ENCODE measurements at places on chromosomes 1 and 21. TPM values are rescaled to one million over a fixed set of nuclear protein-coding genes. Genes with fewer than 3 reads are reported as not detected.

DNA sequence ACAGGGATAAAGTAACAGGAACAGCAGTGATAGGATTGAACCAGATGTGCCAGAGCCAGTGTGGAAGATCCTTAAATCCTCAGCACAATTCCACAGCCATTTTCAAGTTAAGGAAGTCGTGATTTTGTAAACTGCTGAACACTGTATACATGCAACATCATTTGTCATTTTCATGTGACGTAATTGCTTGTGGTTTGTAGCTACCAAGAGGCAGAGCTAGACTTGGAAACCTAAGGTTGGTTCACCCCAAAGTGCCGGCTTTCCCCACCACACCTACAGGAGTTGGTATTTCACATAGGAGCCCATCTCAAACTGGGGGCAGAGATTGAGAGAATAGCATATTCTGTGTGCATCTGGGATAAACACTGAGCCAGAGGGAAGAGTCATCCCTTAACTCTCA, 113.9 kb downstream of the CAPN8 start:
- DNase-seq = no peak

DNA sequence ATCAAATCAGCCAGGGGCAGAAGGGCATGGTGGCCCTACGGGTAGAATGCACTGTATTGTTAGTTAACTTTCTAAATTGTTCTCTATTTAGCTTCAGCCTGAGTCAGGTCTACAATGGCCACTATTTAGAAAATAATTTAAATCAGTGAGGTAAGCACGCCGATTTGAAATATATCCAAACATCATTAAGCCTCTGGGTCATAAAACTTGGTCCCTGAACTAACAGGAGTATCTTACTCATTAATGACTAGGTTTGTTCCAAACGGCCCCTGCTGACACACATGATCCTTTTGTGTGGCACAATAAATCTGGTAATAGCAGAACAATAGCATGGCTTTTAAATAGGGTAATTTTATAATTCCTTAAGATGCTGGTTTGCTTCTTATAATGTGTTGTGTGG, 48.4 kb downstream of the STX6 start:
- no peak for DNase-seq

- DNase-seq = no peak
Measured at GRCh38 chr1:204829133-204829825, 41.4 kb upstream of the NFASC start.

- no peak for DNase-seq
Measured at GRCh38 chr1:117077267-117077666, 17.1 kb downstream of the TTF2 start.

GRCh38 chr1:67431156-67431765, 1.1 kb upstream of the SERBP1 start:
- no peak for DNase-seq

DNA sequence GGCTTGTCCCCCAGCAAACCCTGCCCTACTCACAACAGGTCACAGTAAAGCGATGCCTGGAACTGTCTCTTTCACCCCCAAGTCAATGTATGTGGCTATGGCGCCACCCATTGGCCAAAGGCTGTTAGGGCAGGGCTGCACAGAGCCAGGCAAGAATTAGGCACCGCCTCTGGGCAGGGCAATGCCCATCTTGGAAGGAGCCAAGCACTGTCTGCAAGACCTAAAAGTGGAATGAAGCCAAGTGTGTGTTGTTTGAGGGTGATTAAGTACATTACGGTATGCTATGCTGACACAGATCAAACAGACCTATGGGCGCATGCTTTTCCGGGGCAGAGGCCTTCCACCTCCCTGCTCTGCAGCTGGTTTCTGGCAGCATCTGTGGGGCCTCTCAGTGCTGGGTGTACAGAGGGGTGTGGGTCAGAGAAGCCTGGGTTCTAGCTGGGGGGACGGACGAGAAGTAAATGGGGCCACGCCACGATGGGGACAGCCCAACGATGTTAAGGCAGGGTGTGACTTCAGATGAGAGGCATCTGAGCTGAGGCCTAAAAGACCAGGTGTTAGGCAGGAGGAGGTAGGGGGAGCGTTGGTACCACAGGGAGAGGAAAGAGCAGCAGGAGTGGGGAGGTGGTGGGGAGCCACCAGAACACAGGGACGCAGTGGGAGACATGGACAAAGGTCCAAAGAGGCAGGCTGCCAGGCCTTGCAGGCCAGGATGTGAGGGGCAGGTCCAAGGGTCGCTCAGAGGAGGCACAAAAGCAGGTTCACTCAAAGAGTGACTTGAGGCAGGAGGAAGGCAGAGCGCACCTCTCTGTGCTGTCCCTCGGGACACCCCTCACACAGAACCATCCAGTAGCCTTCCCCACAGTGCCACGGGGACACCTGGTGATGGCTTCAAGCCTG, 49.8 kb downstream of the ACOT7 start:
- no peak for DNase-seq

DNA sequence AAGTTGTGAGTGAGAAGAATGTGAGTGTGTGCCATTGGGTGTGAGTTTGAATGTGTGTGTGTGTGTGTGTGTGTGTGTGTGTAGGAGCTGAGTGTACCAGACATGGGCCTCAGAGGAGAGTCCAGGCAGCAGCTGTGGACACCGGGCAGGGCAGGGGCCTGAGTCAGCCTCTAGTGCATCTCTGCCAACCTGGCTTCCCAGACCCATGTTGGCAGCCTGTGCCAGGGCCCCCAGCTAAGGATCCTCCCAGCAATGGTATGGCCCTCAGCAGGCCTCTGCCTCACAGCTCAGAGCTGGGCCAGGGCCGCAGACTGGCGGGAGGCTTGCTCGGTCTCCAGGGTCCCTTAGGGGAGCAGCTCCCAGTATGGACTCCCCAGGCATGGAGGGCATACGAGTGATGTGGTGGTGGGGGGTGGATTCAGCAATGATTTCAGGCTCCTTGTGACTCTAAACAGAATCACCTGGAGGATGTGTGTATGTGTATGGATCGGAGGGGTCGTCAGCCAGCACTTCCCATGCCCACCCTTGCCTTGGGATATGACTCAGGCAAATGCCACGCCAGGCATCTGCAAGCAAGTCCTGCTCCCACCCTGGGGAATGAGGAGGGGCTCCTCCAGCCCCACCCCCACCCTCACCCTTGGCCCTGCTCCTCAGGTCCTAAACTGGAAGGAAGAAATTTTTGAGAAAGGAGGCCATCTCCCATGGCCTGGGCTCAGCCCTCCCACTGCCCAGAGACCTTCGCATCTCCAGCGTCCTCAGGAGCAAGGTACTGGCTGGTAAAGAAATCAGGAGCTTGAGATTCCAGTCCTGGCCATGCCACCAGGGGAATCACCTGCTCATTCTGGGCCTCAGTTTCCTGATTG, 1.8 kb upstream of the FOXO6 start:
- no peak for DNase-seq

GRCh38 chr1:57319165-57319564, 104.7 kb downstream of the DAB1 start:
- DNase-seq = no peak

GRCh38 chr21:44872649-44873355, 688 bp downstream of the PTTG1IP start:
- DNase-seq = no peak

- DNase-seq = no peak
Measured at GRCh38 chr1:17265162-17265561, 16.3 kb downstream of the PADI3 start.

- no peak for DNase-seq
Measured at GRCh38 chr1:43530483-43531106, at the start of gene PTPRF. PTPRF (plus strand) TSS chr1:43530883; CDS start chr1:43545076, 14,193 bp downstream.

DNA sequence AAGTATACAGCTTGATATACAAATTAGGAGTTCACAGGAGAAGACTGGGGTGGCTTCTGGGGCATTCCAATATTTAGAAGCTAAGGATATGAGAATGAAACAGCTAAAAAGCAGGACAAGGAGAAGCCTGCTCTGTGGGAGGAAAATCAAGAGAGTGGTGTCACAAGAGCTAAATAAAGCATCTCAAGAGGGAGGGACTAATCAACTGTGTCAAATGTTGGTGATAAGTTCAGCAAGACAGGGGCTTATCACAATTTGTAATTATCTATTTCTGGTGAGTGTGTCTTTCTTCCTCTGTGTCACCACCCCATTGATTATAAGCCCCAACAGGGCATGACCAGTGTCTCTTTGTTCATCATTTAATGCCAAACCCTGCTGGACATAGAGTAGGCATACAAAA, 295.8 kb upstream of the DUSP10 start:
- no peak for DNase-seq

DNA sequence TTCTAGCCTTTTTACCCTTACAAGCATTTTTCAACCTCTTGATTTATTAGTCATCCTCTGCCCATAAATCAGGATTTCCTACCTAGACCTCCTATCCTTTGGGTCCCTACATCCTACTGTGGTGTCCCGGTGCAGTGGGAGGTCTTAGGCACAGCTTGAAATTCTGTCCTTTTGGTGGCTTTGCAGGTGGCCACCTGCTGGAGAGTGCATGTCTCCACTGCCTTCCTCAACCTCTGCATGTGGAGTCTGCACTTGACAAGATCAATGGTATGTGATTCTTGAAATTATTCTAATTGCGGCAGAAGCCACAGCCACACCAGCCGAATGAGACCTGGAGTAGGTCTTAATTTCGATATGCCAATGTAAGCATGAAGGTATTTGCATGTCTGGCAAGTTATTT, 11.4 kb upstream of the KCNA3 start:
- no peak for DNase-seq

- no peak for DNase-seq
Measured at GRCh38 chr21:38830671-38831525, 25.2 kb downstream of the ETS2 start.

DNA sequence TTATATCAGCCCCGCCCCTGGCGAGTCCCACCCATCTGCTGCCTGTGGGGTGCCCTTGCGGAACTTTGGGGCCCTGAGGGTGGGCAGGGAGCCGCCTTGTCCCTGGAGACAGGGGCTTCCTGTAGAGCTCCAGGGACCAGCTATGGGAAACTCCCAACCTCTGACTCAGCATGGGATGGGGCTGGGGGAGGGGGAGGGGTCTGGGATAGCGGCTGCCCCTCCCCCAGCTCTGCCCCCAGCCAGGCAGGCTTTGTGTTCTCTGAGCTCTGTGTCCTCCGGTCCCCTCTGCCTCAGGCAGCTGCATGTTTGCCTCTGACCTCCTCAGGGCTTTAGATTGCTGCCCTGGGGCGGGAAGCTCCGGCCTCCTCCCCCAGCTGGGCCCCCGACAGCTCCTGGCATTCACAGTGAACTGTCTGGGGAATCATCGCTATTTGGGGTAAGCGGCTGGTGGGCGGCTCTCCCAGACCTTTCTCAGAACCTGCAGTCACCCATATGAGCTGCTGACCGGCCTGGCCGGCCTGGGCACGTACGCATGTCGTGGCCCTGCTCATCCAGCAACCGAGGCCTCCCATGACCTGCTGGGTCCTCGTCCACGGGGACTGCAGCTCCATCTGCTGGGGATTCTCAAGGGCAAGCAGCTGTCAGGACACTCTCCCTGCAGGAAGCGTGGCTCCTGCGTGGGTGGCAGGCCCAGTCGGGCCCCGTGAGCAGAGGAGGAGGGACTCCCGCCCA, 17.1 kb downstream of the ARHGEF16 start:
- DNase-seq = no peak

GRCh38 chr1:183636334-183636682, 725 bp upstream of the ARPC5 start:
- DNase-seq = no peak

DNA sequence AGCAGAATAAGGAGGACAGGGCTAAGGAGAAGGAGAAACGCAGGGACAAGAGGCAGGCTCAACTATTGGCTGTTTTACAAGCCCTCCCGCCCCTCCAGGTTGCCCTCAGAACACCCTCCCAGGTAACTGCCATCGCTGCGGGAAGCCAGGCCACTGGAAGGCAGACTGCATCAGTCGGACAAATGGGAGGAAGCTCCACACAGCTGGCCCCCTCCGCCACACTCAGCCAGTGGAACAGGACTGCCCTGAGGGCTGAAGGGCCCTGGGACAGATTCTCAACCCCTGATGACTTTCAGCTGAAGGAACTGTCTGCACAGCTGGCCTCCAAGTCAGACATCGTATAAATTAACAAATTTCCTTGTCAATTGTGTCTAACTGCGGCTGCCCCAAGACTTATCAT, 21.8 kb downstream of the LRRC3 start:
- DNase-seq = no peak

DNA sequence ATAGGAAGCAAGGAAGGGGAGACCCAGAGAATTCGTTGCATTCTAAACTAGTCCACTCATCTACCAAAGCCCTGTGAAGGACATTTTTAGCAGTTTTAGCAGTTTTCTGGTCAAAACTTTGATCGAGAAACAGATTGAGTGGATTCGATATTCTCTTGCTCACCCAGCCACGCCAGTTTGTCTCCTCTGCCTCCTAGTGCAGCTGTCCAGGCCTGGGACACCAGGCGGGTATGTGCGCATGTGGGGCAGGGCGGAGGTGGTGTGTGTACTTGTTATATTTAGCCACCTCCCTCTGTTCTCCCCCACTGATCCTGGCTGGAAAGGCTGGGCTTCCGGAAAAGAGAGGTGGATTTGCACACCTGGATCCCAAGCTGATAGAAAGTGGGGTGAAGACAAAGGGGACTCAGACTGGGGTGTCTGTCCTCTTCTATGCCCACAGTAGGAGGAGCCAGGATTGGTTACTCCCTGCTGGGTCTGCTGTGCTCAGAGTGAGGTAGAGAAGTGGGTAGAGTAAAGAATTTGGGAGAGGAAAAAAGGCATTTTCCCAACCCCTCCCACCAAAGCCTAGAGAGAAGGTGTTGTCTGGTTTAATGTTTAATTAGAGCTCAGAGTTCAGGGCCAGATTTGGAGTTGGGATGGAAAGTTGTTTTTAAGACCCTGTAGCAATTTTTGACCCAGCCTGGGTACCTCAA, 3.8 kb downstream of the LMNA start:
- DNase-seq = no peak

GRCh38 chr1:26358411-26359384, 4.8 kb upstream of the CRYBG2 start:
- no peak for DNase-seq

GRCh38 chr1:14748151-14748550, 149.7 kb downstream of the KAZN start:
- DNase-seq = no peak

- no peak for DNase-seq
Measured at GRCh38 chr1:98340511-98340910, 321.0 kb upstream of the SNX7 start.

Gene SERPINC1
- polyA plus RNA-seq = 0.30 TPM

Gene TGFB2
- polyA plus RNA-seq = 13.2 TPM

Gene HRNR
- polyA plus RNA-seq = 1.7 TPM

Gene NKAIN1
- 4.7 TPM for polyA plus RNA-seq

Gene HES5
- polyA plus RNA-seq = 0.57 TPM

Gene SLC2A5
- polyA plus RNA-seq = 1.1 TPM

Gene NASP
- 378 TPM for polyA plus RNA-seq

Gene STIL
- polyA plus RNA-seq = 9.0 TPM

Gene MYCL
- 9.1 TPM for polyA plus RNA-seq

Gene VANGL2
- 43.9 TPM for polyA plus RNA-seq

Gene SASS6
- polyA plus RNA-seq = 10.5 TPM

Gene DLGAP3
- 2.3 TPM for polyA plus RNA-seq

Measured in left renal cortex interstitium (tissue), 4 donors.